ENCODE measurements at places on chromosomes 6 and 20.

GRCh38 chr6:21142741-21143140 lies 450.8 kb upstream of the SOX4 start:
- no peak for DNase-seq

DNA sequence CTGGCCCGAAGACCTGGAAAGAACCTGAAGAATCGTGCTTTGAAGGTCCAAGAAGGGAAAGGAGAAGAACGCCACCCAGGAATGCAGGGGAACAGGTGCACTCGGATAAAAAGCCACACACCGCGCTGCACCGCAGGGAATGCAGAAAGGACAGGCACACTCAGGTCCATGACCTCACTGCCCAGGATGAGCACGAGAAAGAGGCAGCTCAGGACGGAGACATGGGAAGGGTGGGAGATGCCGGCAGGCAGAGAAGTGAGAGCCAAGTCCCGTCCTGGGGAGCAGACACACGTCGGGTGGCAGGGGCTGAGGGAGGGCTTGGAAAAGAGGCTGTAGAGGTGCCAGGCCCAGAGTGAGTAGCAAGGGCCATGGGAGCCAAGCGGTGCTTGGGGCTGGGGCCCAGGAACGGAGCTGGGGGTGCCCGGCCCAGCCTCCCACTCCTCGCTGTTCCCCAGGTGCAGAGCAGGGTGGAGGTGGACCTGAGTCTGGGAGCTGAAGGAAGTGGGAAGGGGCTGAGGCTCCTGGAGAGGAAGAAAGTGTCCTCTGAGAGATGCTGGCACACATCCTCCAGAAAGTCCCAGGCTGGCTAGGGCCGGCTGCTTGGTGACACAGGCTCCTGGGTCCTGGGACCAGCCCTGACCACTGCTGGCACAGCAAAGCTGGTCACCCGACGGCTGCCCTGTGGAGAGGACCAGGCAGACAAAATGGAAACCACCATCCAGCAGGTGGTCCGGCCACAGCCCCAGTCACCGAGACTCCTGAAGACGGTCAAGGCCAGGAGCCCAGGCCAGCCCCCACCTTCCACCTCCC lies 91.3 kb downstream of the PSMB1 start:
- DNase-seq: no peak

DNA sequence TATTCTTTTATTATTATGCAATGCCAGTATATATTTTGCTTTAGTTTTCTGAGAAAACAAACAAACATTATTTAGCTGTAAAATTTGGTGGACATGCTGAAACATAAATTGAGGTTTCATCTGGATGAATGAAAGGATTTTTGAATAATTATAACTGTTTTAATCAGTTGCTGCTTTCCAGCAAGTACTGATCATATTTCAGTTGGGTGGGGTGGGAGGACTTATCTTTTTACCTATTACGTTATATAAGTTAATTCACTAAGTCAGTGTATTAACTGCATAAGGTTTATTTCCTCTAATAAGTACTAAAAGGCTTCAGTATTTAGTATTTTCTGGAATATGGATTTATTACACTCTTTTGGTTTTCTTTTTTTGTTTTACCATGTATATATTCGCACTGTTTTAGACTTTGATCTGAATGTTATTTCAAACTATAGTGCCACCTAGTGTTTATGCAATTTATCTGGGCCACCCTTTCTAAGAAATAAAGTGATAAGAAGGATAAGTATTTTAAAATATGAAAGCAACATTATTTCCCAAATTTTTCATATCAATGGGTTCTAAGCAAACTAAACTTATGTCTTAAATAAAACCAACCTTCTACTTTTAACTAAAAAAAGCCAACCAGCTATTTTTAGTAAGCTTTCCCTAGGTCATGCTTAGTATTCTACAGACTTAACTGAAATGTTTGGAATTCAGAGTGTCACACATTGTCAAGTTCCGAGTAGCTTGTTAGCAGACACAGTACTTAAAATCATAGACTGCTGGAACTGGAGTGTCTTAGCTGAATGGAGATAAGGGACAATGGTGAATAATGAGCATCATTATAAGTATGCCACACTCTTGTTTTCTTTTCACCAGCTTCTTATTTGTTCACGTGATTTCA lies 105.4 kb upstream of the MCHR2 start:
- DNase-seq: peak; percentile 6

- DNase-seq: peak; percentile 28
Measured at GRCh38 chr20:62704341-62704948, 4.2 kb upstream of the NTSR1 start.

DNA sequence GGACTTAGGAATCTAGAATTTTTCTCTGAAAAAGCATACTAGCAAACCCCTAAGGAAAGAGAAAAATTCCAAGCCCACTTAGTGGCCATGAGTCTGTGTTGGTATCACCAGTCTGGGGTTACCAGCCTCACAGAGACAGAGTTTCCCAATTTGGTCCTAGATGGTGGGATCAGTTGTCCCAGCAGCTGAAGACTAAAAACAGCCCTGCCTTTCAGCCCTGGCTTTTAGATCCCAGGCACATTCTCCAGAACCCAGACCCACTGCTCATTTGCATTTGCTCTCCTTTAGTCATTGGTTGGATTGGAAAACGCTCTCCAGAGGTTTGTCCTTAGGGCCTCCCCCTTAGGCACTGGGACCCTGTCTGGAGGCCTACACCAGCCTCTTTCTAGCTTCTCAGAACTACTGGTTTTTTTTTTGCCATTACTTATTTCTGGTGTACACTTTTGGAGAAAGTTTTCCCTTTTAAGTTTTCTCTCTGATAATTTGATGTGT lies 39.1 kb upstream of the FOXO3 start:
- no peak for DNase-seq

DNA sequence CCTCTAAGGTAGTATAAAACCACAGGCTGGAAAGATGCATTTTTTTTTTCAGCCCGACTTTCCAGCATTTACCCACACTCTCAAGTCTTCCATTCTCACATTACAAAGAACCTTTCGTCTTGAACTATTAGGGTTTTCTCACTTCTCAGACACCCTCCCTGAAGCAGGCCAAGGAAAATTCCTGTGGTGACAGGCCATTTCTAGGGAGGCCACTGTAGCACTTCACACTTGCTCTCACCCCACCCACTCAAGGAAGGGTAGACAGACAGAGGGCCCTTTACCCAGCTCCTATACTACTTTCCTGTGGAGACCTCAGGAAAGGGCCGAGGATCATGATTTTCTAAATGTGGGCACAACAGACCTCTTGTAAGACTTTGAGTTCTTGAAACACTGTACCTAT lies 27.7 kb downstream of the KCNS1 start:
- no peak for DNase-seq

DNA sequence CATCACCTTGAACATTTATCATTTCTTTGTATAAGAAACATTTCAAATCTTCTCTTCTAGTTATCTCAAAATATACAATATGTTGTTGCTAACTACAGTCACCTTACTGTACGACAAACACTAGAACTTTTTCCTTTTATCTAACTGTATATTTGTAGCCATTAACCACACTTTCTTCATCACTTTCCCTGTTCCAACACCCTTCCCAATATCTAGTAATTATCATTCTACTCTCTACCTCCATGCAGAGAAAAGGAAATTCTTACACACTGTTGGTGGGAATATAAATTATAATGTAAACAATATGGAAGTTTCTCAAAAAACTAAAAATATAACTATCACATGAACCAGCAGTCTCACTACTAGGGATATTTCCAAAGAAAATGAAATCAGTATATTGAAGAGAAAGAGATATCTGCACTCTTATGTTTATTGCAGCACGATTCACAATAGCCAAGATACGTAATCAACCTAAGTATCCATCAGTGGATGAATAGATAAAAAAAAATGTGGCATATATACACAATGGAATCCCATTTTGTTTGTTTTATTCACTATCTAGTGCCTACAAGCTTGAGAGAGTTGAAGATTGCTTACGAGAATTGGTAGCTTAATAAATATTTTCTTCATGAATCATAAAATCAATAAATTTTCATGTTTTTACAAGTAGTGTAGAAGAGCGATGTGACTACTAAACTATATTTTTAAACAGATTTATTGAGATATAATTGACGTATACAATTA lies 2.4 kb downstream of the RHAG start:
- no peak for DNase-seq

- DNase-seq: no peak
Measured at GRCh38 chr20:58883241-58883691, 30.8 kb downstream of the GNAS start.

GRCh38 chr6:12186528-12186927 lies 103.6 kb upstream of the EDN1 start:
- no peak for DNase-seq

DNA sequence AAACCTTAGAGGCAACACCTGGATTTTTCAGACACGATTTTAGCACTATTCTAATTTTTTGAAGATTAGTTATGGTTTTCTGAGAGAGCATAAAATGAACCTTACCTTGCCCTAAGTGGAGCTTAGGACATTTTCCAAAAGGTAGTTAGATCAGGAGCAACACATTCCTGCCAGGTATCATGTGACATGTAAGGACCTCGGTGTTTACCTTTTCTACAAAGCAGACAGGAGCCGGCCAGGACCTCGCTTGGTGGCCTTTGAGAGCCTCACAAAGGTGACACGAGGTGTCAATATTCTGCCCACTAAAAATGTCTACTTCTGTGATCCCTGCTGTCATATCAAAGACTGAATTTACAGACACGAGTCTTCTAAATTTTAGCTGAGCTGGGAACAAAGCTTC lies 174.9 kb downstream of the SMOC2 start:
- no peak for DNase-seq

DNA sequence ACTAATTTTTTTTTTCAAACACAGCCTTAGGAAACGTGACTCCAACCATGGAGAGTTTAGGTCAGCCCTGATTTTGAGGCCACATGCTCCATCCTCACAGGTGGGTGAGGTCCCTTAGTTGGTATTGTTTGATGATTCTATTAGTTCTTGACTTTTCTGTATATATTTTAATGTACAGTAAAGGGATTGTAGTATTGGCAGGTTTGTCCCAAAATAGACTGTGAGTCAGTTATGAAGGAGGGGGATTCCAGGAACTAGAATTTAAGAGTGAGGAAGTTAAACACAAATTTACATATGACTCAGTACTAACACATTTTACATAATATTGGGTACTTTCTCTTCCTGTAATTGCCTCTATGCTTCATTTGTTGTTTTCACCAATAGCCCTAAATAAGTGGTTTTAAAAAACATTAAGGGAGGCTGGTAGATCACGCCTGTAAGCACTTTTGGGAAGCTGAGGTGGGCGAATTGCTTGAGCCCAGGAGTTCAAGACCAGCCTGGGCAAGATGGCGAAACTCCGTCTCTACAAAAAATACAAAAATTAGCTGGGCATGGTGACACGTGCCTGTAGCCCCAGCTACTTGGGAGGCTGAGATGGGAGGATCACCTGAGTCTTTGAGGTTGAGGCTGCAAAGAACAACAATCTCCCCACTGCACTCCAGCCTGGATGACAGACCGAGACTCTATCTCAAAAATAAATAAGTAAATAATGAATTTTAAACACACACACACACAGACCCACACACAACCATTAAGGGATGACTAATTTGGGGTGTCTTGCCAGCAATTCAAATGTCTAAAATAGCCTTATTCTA lies 81.8 kb downstream of the SGK1 start:
- peak; percentile 94 for DNase-seq

GRCh38 chr20:39829256-39829655 lies 859.8 kb downstream of the MAFB start:
- no peak for DNase-seq

DNA sequence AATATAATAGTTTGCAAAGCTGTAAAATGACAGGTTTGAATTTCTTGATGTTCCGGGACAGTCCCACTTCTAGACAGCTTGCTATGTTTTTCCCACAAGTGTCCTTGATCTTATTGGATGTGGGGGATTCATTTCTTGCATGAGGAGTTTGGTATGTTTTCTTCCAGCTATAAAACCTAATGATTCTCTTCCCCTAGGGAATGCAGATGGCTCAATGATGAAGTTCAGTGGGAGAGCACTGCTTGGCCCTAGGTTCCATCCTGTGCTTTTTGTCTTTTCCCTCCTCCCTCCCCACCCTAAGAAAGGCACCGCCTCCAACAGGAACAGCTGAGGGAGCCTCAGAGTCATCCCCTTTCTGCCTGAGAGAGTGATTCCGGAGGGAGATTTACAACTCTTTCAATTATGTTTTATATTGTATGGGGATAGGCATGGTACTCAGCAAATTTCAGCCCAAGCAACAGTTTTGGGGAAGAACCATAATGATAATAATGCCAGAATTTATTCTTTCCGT lies 149.2 kb downstream of the PHACTR1 start:
- DNase-seq: no peak

GRCh38 chr6:40681622-40682021 lies 94.5 kb upstream of the LRFN2 start:
- no peak for DNase-seq

- peak; percentile 68 for DNase-seq
Measured at GRCh38 chr20:2451939-2452732, 18.5 kb downstream of the SNRPB start.

DNA sequence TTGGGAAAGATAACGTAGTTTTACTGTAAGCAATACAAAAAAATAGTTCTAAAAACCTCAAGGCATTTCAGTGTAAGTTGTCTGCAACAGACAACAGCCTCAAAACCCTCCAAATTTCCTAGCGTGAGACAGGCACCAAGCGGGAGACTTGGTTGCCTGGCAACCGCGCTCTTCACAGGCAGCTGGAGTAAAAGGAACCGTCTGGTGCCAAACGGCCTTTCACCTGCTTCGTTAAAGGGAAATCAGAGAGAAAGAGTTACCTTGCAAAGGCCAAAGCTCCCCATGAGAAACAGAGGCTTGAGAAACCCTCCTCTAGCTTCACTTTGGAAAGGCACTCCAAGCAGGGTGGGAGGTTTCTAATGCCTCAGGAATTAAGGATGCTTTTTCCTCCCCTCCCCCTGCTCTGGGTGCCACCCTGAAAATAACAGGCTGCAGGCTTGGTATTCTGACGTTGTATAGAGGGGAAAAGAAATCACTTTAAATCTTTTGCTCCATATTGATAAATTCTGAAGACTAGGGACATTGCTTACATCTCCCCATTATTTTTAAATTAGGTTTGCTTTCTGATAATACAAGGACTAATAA lies 129.7 kb upstream of the UFL1 start:
- no peak for DNase-seq

DNA sequence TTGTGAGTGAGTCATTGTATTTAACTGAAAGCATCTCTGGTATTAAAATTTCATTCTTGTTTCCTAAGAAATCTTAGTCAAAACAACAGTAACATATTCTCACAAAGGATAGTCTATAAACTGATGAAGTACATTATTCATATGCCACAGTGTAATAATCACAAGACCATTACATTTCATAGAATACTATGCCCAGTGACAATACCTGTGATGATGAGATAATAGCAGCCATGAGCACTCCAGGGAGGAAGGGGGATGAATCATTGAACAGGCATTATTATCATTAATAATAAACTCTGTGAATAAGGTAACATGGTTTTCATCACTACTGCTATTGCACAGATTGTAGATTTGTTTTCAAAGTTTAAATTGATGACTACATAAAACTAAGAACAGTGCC lies 667.9 kb downstream of the EPM2A start:
- no peak for DNase-seq

- DNase-seq: peak; percentile 51
Measured at GRCh38 chr6:106300944-106301343, 24.6 kb downstream of the ATG5 start.

DNA sequence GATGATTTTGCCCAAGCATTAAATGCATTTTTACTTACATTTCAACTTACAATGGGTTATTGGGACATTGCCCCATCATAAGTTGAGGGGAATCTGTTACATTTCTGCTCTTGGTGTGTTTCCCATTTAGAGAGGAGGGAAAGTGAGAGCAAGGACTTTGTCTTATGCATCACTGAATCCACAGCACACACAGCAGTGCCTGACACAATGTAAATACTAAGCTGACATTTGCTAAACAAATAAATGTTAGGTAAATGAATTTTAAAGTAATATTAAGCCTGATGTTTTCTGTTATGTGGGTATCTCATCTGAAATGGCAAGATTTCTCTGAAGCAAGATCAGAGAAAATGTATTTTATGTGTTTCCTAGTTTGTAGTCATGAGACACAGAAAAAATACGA lies 143.6 kb upstream of the STXBP5 start:
- DNase-seq: no peak

All from inflammatory macrophage treated with lipopolysaccharide for 4 hours (primary cell).